ENCODE measurements at places on chromosomes 6 and 20. TPM values are rescaled to one million over a fixed set of nuclear protein-coding genes. Genes with fewer than 3 reads are reported as not detected.

DNA sequence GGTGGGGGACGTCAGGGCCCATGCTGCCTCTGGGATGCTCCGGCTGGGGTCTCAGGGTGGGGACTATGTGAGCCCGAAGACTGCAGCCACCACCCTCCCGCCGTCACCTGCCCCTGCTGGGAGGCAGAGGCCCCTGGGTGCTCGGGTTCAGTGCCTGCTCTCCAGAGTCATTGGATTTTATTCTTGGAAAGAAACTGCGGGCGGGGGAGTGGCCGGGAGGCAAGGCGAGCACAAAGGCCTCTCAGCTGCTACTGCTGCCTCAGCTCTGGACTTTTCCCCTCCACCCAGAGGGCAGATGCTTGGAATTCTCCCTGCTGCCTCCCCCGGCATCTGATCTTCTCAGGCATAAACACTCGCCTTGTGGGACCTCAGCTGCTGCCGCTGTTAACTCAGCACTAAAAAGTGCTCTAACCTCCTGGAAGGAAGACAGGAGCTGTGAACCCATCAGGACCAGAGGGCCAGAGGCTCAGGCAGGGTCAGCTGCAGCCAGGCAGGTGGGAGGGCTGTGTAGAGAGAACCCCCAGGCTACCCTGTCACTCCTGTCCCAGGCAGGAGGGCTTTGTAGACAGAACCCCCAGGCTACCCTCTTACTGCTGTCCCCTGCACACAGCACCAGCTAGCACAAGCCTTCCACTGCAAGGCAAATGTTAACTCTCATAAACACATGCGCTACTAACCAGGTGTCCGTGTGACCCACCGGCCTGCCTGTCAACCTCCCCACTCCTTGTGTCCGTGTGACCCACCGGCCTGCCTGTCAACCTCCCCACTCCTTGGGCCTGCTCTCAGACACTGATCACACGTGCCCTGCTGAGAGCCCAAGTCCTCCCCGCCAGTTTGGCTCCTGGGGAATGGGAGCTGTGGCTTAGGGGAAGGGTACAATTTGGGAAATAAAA lies 9.4 kb upstream of the FRMD1 start:
- peak; percentile 80 for DNase-seq

DNA sequence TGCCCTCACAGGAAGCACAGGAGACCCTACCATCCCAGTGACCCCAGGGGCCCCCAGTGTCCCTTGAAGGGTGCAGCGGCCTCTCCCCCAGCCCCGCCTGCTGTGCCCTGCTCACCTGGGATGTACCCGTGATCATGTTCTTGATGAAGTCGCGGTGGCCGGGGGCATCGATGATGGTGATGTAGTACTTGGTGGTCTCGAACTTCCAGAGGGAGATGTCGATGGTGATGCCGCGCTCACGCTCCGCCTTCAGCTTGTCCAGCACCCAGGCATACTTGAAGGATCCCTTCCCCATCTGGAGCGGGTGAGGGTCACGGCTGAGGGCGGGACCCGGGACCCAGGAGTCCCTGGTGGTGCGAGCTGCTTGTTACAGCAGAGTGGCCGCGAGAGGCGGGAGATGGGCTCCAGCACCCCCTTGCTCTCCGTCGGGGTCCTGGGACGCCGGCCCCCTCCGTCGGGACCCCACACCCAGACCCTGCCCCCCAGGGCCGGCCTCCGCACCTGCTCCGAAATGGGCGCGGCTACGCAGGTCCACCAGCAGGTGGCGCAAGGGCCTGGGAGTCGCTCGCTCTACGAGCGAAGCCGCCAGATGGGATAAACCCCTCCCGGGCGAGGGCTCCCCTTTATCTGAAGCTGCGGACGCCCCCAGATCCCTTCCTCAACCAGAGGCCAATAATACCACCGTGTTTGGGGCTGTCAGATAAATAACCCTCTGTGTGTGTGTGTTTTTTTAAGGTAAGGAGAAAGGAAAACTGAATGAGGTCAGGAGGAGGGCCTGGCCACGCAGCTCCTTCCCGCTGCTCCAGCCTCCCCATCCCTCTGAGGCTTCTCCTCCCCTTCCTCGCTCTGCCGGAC lies 2.9 kb downstream of the EEF1A2 start:
- DNase-seq = peak; percentile 84

GRCh38 chr6:113809826-113810225 lies 47.3 kb upstream of the MARCKS start:
- DNase-seq = no peak

DNA sequence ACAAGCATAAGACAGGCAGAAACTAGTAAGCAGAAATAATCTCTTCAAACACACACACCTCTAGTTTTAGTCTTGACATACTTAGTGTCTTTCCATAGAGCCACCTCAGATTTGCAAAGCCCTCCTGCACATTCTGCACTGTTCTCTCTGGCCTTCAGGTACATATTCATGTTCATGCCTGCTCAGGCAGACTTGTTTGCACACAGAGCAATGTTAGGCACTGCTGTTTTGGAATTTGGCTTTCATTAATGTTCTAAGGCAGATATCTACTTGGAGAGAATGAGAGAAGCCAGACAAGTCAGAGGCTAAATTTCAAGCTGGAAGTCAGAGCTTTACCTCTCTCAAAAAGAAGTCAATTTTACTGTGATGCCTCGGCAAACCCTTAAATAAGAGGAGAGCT lies 21.3 kb upstream of the DST start:
- DNase-seq = no peak

GRCh38 chr6:1385129-1386037 lies 4.0 kb upstream of the FOXF2 start:
- DNase-seq = no peak

GRCh38 chr20:43431134-43431519 lies 26.6 kb upstream of the SRSF6 start:
- DNase-seq = no peak

DNA sequence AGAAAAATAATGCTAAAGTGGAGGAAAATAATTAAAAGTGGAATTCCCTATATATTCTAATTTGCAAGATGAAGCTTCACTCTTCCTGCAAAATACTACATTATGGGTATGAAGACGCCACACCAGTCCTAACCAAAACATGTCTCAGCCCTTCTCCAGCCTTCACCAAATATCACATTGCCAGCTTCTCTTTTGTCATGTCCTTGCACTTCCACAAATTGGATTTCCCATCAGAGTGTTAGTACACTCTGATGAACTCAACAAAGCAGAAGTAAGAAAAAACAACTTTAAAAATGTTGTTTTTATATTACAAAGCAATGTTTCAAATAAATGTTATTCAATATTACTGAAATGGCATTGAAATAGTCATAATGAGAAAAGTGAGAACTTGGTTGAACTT lies 62.4 kb upstream of the RNF146 start:
- no peak for DNase-seq

- DNase-seq = no peak
Measured at GRCh38 chr6:110285306-110286060, 72.7 kb downstream of the METTL24 start.

GRCh38 chr6:35511562-35511941 lies 1.1 kb downstream of the TULP1 start:
- DNase-seq = no peak

DNA sequence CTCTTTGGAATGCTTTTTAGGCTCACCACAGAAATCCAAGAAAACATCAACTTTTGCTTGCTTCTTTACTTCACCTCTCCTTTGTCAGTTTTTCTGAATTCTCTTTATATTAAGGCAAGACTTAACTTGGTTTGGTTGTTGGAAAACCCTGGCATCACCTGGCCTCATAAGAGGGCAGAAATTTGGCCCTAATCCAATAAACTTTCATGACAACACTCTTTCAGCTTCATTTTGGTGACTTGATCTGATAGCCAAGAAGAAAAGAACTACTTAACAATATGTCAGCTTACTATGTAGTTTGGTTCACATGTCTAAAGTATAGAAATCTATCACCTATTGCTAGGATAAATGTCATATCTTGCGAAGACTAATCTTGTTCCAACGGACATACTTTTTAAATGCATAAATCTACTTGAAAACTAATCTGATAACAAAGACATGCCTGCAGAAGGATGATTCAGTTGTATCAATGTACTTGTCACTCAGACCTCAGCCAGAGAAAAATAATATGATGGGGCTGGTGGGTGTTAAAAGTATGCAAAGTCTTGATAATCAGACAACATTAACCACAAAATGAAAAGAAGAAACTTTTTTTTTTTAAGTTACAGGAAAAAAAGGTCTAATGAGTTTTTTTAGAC lies 19.3 kb upstream of the HBS1L start:
- DNase-seq = no peak

DNA sequence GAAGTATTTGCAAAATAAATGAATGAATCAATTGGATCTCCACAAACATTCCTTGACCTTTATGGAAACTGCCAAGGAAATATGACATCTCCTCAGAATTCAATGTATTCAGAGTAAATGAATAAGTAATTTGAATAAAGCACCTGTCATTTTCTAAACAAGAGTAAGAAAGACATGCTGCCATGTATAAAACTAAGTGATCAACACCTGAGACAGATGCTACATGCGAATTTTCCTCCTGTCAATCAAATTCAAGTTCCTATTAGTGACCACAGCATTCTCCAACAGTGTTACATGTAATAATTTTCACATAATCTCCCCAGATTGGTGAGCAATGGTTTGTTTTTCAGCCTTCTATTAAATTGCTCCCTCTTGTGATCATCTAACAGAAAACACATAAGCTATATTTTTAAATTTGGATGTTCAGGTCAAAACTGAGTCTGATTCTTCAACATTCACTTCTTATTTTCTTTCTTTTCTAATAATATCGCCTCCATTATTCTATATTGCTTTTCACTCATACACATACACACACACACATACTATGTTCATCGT lies 163.2 kb upstream of the RNF217 start:
- no peak for DNase-seq

The SIRPA gene
- total RNA-seq = 0.34 TPM

The CCM2L gene
- 6.3 TPM for total RNA-seq

The IP6K3 gene
- 2.7 TPM for total RNA-seq

All from glutamatergic neuron (in vitro differentiated cells).